ENCODE measurements at places on chromosomes 5 and 9.

DNA sequence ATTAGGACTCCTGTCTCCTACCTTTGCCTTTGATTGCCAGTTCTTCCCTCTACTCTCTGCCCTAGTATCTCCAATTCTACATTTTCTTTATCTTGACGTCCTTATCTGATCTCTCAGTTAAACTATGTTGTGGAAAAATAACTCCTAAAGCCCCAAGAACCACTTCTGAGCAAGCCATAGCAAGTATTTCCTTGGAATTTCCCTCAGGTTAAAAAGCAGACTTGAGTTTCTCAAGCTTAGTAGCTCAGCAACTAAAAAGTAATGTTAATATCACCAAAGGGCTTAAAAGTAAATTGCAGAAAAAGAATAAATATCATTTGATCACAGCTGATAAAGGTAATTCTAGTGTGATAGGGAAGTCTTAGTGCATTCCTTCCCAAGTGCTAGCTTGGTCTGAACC is 13.2 kb upstream of the HSPB3 start:
- DNase-seq = no peak

DNA sequence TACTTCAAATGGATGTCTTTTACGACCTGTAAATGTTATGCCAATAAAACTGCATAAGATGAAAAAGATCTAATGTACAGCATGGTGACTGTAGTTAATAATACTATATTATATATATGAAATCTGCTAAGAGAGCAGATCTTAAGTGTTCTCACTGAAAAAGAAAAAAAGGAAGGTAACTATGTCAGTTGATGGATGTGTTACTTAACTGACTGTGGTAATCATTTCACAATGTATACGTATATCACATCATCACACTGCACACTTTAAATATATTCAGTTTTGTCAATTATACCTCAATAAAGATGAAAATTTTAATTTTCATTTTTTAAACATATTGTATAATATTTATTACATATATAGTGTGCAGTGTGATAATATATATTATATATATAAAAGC is 31.9 kb downstream of the THBS4 start:
- no peak for DNase-seq

GRCh38 chr5:32461441-32462120 is 17.0 kb upstream of the ZFR start:
- no peak for DNase-seq

- DNase-seq = no peak
Measured at GRCh38 chr9:96304230-96304629, 2.3 kb upstream of the HSD17B3 start.

GRCh38 chr9:137308057-137308619 is 6.1 kb upstream of the NRARP start:
- DNase-seq = no peak

- DNase-seq = no peak
Measured at GRCh38 chr9:108416324-108416723, 439.5 kb downstream of the ACTL7B start.

- no peak for DNase-seq
Measured at GRCh38 chr9:33348998-33349397, 53.4 kb downstream of the AQP7 start.

GRCh38 chr9:129356871-129357772 is 179.1 kb upstream of the IER5L start:
- no peak for DNase-seq

- DNase-seq = no peak
Measured at GRCh38 chr9:4497855-4498254, 7.6 kb downstream of the SLC1A1 start.

GRCh38 chr9:87301371-87301770 is 196.3 kb upstream of the DAPK1 start:
- DNase-seq = no peak

Measured in KBM-7 (cell line).